ENCODE measurements at places on chromosomes 11 and 22.

DNA sequence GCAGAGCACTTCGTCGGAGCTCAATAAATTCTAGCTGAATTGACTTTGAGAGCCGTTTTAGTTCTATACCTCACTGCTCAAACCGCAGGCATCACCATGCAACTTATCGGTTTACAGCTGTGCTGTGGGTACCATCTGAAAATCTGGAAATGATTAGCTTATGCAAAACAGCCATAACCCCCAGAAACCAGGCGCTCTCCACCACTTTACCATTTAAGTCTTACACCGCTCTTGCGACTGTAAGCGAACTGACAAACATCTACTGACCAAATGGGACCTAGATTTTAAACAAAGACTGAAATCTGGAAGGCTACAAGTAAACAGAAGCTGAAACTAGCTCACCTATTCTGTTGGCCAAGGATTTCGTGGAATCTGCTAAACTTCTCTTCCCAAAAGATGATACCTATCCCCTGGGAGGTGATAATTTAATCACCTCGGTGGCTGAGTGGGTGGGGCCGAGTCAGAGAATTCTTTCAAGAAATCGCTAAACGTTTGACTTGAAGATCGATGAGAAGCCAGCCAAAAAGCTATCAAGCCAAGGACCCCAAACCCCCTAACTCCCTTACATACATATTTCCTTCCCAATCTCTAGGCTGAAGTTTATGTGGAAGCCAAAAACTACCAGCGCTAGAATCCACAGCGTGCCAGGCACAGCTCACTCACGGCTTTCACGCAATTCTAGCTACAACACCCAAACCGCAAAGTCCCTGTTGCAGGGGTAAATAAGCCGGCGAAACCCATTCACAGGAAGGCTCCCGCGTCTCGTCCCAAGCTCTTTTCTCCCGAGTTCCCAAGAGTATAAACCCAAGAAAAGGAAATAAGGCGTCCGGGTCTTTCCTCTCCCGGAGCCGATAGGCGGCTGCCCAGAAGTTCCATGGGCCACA lies 644 bp downstream of the SPTY2D1 start:
- DNase-seq: no peak

GRCh38 chr11:82225930-82226329 lies 507.7 kb downstream of the FAM181B start:
- DNase-seq: no peak

- DNase-seq: no peak
Observed at GRCh38 chr11:47593492-47593933, 698 bp downstream of the C1QTNF4 start.

DNA sequence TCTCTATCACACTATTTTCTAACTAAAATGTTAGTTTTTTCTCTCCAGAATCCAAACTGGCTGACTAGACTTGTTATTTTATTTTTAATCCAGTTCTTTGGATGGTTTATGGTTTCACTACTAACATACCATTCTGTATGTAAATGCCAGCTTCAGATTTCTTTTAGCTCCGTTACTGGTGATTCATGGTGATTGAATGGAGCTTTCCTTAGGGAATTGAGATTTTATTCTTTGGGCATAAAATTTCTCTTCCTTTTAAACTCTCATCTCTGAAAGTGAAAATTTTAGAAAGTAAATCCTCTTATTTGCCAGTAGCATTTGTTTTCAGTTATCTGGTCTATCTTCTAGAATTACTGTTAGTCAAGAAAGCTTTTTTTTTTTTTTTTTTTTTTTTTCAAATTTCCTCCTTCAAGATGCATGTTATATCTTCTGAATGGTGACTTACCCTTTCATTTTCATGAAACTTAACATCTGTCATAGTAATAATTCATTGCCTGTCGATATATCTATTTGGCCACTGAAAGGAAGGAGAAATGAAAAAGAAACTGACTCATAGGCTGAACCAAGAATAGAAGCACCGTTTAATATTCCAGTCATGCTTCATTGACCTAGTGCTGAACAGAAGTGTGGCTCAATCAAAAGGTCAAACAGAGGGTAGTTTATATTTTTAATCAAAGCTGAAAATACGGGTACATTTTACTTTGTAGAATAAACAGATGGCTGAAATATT lies 6.4 kb downstream of the ENDOD1 start:
- no peak for DNase-seq

GRCh38 chr11:96038046-96038445 lies 114.1 kb upstream of the MTMR2 start:
- DNase-seq: no peak

GRCh38 chr11:64796047-64796756 lies 6.8 kb downstream of the MAP4K2 start:
- DNase-seq: no peak

- DNase-seq: no peak
Observed at GRCh38 chr11:44627911-44628729, 62.7 kb downstream of the CD82 start.

DNA sequence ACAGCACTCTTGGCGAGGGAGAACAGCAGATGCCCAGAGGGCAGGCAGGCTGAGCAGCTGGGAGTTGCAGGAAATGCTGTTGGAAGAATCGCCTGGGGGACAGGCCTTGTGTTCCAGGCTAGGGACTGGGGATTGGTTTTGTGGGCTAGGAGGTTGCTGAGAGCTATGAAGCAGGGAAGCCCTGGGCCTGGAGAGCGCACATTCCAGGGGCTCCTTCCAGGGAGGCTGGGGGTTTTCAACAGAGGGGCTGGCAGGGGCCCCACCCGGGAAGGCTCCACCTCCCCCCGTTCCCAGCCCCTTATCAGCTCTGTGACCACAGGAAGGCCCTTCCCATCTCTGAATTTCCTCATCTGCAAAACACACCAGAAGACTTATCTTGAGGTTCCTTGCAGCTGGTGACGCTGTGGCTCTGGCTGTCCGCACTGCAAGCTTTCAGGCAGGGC lies 21.7 kb downstream of the WNT11 start:
- DNase-seq: no peak

- no peak for DNase-seq
Observed at GRCh38 chr11:119580081-119580480, 148.9 kb downstream of the NECTIN1 start.

DNA sequence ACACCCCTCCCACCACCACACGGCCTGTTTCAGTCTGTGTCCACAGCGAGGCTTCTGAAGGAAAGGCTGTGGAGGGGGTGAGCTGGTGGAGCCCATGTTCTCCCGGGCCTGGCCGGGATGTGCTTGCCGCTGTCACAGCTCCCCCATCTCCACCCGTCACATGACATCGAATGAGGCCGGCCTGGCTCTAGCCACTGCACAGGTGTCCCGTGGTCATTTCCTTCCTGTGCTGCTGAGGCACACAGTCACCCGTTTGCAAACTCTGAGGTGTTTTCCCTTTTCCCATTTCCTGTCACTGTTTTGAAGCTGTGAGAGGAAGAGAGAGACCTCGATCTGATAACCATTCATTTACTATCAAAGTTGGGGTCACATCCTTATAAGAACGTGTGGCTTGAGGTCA lies 55.7 kb upstream of the CLDN5 start:
- no peak for DNase-seq

DNA sequence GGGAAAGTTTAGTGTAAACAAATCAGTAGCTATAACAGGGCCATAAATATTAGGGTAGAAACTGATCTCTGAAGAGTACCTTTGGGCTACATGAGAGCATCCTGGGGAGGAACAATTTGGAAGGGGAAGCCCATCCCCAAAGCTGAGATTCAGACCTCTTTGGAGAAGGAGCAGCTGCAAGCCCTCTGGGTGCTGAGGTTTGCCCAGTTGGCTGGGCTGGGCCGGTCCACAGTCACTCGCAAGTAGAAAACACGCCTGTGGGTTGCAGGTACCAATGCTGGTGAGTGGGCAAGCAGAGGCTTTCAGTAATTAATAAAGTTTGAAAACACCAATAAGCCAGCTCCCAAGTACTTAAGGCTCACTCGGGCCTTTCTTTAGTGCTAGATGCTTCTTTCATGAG lies 124.5 kb downstream of the ARHGAP8 start:
- no peak for DNase-seq

DNA sequence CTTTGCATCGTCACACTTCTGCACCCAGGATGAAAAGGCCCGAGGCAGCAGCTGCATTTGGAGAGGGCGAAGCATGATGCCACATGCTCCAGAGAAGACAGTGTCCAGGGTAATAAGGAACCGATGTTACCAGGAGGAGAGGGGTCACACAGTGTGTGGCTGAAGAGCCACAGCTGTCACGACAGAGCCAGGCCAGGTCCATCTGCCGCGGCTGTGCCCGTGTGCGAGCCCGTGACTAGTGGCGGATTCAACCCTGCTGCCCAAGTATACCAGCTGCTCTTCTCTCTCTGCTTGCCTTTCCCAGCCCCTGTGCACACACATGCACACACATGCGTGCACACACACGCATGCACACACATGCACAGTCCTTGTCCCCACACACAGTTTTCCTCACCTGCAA lies 1432.5 kb downstream of the BRD1 start:
- no peak for DNase-seq
